ENCODE measurements at places on chromosomes 11 and 22.

DNA sequence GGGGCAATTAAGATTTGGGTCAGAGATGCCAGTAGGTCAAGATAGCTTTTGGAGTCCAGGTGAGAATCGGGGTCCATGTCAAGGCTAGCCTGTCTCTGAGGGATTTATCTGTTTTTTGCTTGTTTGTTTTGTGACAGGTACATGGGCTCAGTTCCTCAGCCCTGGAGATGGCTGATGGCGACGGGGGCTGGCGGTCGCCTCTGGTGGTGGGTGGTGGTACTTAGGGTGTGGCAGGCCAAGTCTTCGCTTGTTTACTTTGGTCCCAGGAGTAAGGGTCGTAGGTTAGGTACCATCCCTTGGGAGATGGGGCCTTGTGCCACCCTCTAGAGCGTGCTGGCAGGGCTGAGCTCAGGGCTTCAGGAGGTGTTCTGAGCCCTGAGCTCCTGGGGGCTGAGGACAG lies 4.7 kb downstream of the SLC25A45 start:
- DNase-seq: no peak

DNA sequence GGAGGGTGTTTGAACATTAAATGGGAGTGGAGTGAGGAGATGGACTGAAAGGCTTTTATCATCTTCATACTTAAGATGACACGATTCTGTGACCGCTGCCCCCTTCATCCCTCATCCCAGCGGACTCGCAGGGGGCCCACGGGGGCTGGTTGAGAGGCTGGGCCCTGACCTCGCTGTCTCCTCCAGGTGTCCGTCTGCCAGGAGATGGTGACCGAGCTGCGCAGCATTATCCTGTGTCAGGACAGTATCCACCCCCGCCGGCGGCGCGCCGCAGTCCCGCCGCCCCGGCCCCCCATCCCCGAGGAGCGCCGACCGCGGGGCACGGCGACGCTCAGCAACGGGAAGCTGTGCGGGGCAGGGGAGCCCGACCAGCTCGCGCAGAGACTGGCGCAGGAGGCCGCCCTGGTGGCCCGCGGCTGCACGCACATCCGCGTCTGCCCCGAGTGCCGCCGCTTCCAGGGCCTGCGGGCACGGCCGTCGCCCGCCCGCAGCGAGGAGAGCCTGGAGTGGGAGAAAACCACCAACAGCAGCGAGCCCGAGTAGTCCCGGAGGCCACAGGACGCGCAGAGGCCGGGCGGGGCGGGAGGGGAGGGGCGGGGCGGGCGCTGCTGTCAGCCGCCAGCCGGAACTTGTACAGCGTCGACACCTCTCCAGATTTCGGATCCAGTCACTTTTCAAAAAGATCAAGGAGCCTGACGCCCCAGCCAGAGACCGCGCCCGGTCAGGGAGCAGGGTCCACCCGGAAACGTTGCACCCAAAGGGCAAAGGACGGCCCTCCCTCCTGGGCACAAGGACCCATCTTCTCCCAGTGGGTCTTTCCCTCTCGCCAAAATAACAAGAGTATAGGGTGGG lies 38.0 kb upstream of the TBCEL start:
- DNase-seq: peak; percentile 44

- peak; percentile 51 for DNase-seq
Measured at GRCh38 chr11:93718057-93718563, 23.2 kb downstream of the TAF1D start.

GRCh38 chr11:30938171-30938570 lies 352.0 kb upstream of the MPPED2 start:
- no peak for DNase-seq

GRCh38 chr11:90593099-90593498 lies 370.2 kb upstream of the CHORDC1 start:
- no peak for DNase-seq

GRCh38 chr11:46162700-46163099 lies 41.4 kb upstream of the PHF21A start:
- DNase-seq: peak; percentile 30

GRCh38 chr11:70176940-70177689 lies 26.0 kb upstream of the FADD start:
- peak; percentile 72 for DNase-seq

DNA sequence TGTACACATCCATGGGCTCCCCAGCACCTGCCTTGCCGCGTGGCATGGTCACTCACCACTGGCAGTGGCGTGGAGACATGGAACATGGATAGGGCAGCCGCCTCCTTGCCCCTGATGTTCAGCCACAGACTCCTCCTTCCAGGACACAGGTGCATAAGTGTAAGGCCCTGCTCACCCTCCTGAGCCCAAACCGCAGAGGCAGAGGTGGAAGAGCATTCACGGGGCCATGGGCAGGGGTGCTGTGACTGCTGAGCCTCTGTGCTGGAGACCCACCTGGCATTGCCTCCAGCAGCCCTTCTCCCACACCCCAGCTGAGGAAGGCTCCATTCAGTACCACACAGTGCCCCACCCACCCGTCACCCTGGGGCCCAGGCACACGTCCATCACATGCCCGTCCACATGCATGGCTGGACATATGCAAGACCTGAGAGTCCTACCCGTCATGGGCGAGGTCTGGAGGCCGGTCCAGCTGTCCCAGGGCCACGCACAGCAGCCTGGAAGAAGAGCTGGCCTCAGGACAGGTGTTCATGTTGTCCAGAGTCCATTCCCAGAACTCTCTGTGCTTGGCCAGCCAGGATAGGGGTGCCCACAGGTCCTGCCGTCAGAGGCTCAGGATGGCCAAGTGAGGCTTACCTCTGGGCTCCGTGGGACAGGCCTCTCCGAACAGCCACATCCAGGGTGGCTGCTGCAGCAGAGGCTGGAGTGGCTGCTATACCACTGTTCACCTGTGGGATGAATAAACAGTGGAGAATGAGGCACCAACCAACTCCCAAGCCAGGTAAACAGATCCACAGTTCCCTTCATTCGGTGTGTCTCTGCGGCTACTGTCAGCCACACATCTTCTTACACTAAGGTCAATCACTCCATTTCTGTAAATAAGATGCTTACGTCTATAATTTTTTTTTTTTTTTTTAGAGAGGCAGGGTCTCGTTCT lies 1.7 kb upstream of the TUBGCP6 start:
- no peak for DNase-seq

DNA sequence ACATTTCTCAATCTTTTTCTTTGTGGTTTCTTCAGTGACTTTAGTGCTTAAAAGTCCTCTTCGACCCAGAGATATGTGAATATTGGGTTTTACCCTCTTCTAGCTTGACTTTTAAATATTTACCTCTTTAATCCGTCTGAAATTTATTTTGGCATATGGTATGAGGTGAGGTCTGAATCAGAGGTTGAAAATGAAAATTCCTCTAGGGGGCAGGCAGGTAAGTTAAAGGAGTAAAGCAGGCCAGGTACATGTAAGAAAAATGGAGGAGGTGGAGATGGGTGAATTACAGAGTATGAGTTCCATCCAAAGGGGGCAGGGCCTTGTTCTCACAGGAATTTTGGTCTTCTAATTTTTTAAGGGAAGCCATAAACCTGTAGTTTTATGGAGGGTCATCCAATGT lies 263.8 kb upstream of the NARS2 start:
- DNase-seq: no peak

DNA sequence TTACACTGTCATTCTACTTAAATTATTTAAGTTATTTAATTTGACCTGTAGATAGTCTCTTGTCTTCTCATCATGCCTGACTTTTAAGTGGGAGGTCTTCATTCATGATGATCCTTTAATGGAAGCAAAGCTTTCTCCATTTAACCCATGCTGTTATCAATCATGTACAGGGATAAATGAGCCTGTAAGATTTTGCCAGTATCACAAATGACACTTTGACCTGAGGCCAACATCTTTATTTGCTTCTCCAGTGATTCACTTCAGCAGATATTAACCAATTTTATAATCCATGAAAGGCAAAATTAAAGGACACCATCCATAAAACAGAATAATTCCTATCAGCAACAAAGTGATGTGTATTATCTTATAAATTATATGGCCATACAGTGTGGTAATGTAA lies 7.7 kb downstream of the CCDC73 start:
- DNase-seq: no peak

GRCh38 chr11:13292970-13293369 lies 15.4 kb downstream of the BMAL1 start:
- no peak for DNase-seq

- DNase-seq: no peak
Measured at GRCh38 chr22:44620841-44621257, 81.2 kb upstream of the PRR5 start.

All from activated CD4-positive, alpha-beta T cell treated with anti-CD3 and anti-CD28 coated beads, Interleukin-10, Interleukin-2, amounts not matched to agents 100 ng/mL and 50 ng/mL, durations not matched to agents 16 hours and 8 hours (primary cell).